CD4-positive, alpha-beta T cell treated with Interleukin-12 subunit alpha and Interleukin-12 subunit beta, for 1 hour (primary cell): ENCODE measurements at places on chromosomes 6 and 20.

GRCh38 chr20:5354901-5355300 lies 38.1 kb upstream of the PROKR2 start:
- no peak for DNase-seq

DNA sequence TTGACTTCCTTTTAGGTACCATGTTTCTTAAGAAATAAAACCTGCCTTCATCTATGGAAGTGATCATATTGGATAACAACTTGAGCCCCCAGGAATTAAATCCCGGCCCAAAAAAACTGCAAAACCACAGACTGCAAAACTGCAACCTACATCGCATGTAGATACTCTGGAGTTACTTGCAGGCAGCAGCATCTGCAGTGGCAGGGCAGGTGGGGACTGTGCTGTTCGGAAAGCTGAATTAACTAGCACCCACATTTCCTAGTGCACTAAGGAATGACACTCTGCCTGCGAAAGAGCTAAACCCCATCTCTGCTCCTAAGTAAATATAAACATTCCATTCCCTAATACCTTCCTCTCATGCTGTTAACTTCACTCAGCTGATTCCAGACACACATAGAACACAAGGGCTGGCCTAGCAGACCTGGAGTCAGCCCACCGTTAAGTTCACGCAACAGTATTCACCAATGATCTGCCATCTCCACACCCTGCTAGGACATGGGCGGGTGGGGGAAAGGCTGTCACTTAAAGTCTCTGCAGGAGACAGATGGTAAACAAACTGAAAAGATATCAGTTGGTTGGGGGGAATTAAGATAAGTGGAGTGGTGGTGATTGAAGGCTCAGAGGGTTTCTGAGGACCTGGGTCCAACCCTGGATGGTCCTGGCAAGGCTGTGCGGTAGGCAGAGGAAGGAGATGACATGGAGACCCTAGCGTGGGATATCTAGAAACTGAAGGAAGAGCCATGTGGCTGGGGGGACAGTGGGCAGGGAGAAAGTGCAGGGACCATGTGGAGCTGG lies 128.4 kb downstream of the SYCP2 start:
- no peak for DNase-seq

GRCh38 chr6:138157986-138158638 lies 3.6 kb upstream of the ARFGEF3 start:
- no peak for DNase-seq

GRCh38 chr6:35388772-35389352 lies 46.5 kb downstream of the PPARD start:
- no peak for DNase-seq

GRCh38 chr6:140078561-140079125 lies 704.2 kb upstream of the CITED2 start:
- DNase-seq, result no peak

- no peak for DNase-seq
Measured at GRCh38 chr6:120274547-120274946, 925.0 kb upstream of the MAN1A1 start.

- DNase-seq, result peak; percentile 26
Measured at GRCh38 chr6:108559884-108560462, 744 bp upstream of the FOXO3 start.

DNA sequence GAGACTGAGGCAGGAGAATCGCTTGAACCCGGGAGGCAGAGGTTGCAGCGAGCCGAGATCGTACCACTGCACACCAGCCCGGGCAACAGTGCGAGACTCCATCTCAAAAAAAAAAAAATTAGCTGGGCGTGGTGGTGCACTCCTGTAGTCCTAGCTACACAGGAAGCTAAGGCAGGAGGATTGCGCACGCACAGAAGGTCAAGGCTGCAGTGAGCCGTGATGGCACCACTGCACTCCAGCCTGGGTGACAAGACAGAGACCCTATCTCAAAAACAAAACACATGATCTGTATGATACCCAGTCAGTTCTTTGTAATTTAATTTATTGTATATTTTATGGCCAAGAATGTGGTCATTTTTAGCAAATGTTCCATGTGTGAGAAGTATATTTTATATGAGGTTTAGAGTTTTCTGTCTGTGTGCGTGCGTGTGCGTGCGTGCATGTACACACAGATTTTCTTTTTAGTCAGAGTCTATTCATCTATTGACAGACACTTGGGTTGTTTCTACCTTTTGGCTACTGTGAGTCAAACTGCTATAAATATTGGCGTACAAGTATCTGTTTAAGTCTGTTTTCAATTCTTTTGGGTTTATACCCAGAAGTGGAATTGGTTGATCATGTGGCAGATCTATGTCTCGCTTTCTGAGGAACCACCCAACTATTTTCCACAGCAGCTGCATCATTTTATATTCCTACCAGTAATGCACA lies 22.2 kb upstream of the MYL9 start:
- no peak for DNase-seq

GRCh38 chr6:33710296-33711121 lies 991 bp downstream of the UQCC2 start:
- no peak for DNase-seq

DNA sequence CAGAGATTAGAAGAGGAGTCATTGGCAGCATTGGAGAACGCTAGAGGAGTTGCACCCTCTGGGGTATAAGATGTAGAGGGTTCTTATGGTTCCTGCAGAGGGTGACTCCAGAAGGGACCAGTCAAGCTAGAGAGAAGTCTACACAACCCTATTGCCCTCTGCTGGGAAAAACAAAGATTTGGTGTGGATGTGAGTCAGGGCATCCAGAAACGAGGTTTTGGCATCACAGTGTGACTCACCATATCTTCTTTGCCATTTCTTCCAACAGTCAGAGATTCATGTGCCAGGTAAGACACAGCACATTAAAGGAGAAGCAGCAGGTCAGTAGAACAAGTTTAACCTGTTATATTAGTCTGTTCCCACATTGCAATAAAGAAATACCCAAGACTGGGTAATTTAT lies 598.8 kb downstream of the MAFB start:
- no peak for DNase-seq

GRCh38 chr6:43699564-43700186 lies 12.1 kb upstream of the MRPS18A start:
- no peak for DNase-seq
